ENCODE measurements at places on chromosomes 12 and 14.
A peak's percentile ranks its signal among the peaks of the same experiment; 100 is the strongest.

DNA sequence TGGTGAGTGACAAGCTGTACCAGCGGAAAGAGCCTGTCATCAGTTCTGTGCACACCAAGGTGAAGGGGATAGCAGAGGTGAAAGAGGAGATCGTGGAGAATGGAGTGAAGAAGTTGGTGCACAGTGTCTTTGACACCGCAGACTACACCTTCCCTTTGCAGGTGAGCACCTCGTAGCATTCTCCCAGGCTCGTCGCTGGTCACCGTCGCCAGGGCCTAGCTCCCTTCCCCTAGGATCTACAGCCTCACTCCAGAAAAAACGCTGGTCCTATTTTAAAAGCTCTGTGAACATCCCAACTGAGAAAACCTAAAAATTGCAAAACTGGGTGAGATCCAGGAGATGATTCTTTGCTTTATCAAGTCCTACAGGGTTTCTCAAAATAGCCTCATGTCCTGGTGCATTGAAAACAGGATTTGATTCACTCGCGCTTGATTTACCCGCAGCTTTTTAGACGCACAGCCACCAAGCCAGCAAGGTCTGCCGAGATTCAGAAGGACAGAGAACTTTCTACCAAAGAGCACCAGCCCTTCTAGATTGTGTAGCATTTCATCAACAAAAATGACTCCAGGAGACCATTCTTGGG is 22.2 kb downstream of the P2RX7 start:
- DNase-seq = no peak

- no peak for DNase-seq
These were observed 14.6 kb upstream of the TCTN1 start for GRCh38 chr12:110599334-110599733.

- no peak for DNase-seq
These were observed 12.1 kb downstream of the VASH1 start for GRCh38 chr14:76773188-76773885.

DNA sequence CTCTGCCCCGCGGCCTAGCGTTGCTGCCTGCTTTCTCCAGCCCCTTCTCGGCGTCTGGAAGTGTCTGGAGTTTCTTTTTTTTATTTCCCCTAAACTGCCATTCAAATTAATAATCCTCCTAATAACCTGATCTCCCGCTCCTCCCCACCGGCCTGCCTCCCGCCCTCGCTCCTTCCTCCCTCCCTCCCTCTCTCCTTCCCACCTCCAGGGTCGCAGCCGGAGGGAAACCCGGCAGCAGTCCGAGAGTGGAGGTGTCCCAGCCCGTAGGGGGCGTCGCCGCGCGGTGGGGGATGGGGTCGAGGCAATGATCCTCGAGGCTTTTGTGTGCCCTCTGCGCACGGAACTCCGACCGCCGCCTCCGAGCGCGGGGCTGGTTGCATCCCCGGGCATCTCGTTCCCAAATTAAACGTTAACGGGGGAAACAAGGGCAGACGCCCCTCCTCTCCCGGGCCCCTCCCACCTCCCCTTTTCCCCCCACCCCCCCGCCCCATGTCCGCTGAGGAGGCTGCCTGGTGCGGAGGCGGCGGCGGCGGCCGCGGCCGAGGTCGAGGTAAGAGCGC is 1.0 kb upstream of the SOCS2 start:
- peak; percentile 14 for DNase-seq

GRCh38 chr12:82089369-82090121 is 268.6 kb downstream of the CCDC59 start:
- no peak for DNase-seq

DNA sequence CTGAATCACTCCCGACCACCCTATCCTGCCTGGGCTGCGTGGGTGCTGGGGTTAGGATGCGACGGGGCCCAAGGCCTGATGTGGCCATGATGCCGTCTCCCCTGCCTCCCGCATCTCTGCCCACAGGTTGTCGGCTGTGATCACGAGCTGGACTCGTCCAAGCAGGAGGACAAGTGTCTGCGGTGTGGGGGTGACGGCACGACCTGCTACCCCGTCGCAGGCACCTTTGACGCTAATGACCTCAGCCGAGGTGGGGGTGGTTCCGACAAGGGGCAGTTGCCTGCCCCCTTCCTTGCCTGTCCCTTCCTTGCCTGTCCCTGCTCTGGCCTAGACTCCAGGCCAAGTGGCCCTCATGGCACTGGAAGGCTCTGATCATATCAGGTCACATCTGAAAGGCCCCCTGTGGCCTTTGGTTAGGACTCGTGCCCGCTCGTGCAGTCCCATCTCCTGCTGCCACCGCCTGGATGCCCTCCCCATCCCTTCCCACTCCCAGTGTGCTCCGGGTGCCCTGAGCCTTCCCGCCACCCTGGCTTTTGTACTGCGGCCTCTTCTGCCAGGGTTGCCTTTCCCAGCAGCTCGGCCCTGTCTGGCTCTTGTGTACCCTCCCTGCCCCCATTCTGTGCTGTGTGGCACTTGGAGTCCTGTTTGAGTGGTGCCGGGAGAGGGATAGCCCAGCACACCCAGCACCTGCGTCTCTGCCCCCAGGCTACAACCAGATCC is 13.6 kb downstream of the PAPLN start:
- no peak for DNase-seq

DNA sequence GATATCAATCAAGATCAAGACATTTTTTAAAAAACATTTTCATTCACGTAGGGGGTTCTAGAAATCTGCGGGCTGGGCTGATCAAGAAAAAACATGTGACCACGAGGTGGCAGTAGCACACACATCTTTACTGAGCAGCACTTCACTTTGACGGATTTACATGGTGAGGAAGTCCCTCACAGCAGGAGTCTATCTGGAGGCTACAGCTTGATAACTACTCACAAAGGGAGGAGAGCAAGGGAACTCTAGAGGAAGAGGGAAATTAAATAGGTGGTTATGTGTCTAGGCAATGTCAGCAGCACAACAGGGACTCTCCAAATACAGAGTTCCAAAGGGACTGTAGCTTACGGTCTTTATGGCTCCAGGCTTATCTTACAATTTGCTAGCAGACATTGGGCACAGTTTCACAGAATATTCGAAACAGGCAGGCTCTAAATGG is 248.1 kb downstream of the DPY19L2 start:
- DNase-seq = peak; percentile 29

DNA sequence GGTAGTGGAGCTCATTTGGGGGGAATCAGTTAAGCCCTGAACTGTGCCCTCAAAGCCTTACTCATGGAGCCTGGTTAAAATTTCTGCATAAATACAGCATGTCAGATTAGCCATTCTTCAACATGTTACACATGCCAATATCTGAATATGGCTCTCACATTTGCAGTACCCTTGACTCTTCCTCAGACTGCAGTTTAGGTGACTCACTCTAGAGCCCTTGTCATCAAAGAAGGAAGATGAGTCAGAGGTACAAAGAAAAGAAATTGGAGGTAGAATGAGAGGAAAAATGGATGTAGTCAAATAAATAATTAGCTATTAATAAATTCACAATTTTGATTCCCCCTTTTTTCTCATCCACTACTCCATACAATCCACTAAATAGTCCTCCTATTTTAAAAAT is 23.6 kb upstream of the OR4K2 start:
- no peak for DNase-seq

DNA sequence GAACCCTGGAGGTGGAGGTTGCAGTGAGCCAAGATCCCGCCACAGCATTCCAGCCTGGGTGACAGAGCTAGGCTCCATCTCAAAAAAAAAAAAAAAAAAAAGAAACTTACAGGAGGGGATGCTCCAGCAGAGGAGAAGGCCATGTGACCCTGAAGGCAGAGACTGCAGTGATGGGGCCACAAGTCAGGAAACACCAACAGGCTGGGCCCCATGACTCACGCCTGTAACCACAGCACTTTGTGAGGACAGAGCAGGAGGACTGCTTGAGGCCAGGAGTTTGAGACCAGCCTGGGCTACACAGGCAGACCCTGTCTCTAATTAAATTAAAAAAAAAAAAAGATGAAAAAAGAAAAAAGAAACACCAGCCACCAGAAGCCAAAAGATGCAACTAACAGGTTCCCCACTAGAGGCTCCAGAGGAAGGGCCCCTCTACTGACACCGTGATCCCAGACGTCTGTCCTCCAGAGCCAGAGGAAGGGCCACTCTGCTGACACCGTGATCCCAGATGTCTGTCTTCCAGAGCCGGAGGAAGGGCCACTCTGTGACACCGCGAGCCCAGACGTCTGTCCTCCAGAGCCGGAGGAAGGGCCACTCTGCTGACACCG is 9.1 kb upstream of the GLT1D1 start:
- DNase-seq = no peak

DNA sequence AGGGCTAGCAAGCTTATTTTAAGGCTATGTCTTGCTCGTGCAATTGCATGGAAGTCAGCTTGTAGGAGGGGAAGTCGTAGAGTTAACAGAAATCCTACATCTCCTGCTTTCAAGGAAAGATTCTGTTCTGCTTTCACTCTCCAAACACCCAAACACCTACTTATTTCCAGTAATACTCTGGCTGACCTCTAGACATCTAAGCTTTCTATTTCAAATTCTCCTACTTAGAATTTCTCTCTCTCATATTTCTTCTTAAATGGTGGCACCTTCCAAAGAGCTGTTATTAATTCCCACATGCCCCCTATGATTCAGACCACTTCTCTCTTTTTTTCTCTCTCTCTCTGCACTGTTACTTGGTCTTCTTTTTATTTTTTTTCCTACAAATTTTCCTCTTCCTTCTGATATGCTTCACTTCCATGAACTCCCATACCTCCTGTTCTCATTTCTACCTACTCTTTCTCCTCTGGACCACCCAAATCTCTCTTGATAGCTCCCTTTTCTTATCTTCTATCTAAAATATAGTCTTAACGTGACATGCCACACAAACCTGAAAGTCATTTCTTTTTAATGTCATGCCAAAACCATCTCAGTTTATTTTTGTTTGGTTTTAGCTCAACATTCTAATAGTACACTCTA is 90.8 kb downstream of the RPS6KA5 start:
- DNase-seq = no peak

DNA sequence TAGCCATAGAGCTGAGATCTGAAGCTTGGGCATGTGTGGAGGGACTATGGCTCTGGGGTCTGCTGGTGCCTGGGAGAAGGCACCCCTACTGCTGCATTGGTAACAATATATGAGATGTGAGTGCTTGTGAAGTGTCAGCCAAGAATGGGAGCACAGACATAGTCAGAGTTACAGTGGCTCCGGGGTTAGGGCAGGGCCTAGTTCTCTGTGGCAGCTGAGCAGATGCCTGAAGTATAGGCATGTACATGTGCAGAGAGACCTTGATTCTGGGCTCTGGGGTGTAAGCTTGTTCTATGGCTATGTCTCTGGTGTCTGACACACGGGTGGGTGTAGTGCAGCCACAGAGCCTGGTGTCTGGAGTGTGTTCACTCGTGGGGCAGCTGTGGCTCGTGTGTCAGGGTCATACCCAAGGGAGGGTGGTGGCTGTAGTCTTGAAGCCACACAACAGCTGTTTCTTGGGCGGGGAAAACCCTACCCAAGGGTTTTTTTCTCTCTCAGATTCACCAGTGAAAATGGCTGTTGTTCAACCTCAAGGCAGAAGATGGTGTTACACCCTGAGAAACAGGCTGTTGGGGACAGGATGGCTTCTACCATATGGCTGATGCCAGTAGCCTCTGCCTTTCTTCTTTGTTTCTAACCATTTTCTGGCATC is 11.9 kb upstream of the TCL1A start:
- no peak for DNase-seq

- no peak for DNase-seq
These were observed 198.0 kb downstream of the ADGRD1 start for GRCh38 chr12:131151558-131152345.

DNA sequence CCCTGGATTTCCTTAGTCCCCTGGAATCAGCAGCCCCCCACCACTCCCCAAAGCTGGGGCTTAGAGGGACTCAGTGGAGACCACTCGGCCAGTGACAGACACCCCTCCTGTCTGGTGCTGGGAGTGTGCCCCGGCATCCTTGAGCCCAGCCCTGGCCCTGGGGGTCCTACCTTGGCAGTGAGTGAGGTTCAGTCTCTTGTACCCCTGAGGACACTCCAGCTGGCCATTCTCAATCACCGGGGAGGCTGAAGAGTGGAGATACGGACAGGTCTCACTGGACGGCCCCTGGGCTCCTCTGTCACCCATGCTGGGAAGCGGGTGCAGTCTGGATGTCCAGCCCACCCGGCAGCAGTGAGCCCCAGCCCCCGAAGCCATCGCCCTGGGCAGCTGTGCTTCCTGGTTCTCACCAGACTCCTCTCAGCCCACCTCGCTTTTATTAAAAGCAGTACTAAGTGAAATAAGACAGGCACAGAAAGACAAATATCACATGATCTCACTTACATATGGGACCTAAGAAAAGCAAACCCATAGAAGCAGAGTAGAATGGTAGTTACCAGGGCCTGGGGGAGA is 42.3 kb downstream of the ISCA2 start:
- DNase-seq = no peak

DNA sequence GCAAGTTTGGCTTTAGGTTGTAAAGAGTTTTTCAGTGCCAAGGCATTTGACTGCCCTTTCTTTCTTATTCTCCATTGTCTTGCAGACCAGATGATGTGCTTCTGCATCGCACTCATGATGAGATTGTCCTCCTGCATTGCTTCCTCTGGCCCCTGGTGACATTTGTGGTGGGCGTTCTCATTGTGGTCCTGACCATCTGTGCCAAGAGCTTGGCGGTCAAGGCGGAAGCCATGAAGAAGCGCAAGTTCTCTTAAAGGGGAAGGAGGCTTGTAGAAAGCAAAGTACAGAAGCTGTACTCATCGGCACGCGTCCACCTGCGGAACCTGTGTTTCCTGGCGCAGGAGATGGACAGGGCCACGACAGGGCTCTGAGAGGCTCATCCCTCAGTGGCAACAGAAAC is 64.3 kb downstream of the KCNMB4 start:
- no peak for DNase-seq

DNA sequence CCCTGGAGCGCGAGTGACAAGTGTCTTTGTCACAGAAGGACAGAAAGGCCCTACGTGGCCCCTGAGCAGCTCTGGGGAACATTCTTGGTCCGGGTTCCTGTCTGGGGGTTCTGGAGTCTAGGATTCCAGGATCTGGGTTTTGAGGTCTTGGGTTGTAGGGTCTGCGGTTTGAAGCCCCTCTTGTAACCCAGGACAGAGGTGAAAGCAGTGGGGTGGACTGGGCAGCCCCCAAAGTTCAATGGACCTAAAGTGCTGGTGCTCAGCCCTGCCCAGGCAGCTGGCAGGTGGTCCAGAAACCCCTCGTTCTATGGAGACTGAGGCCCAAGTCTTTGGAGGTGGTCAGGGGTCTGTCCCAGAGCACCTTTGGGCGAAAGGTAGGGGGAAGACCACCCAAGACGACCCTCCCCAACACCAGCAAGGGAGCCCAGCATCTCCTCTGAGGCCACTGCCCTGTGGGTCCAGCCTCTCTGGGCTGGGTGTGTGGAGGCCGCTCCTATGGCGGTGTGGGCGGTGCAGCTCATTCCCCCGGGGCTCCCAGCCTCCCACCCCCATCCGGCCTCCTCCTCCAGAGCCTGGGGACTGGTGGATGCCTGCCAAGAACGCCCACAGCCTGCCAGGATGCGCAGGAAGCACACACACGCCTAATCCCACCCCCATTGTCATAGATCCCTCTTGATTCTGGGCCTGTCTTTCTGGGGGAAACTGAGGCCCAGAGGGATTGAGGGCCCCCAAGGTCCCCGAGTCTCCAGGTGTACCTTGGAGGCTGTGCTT is 30.2 kb upstream of the ANKRD9 start:
- peak; percentile 92 for DNase-seq

Data from NCI-H1092 (cell line).